ENCODE measurements at places on chromosomes 11 and 22.

- no peak for DNase-seq
Observed at GRCh38 chr22:29733362-29734201, 13.8 kb downstream of the CABP7 start.

- no peak for DNase-seq
Observed at GRCh38 chr11:116535994-116536393, 236.8 kb downstream of the BUD13 start.

GRCh38 chr11:109039611-109040010 is 374.7 kb downstream of the DDX10 start:
- no peak for DNase-seq

- DNase-seq: no peak
Observed at GRCh38 chr11:75208446-75208845, 32.1 kb upstream of the TPBGL start.

DNA sequence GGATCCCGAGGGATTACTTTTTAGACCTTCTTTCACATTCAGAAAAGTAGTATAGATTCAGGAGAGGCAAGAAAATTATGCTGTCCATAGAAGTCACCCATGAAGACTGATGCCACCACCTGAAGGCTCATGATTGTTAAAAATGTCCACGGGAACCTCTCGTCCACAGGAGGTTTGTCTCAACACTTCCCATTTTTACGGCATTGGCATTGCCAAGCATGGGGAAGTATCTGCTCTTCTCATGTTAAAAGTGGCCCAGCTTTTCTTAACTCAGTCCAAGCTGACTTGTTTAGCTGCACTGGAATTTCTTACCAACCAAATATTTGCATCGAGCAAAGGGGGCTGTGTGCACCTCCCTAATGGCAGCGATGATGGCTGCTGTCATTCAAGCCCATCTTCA is 9.6 kb downstream of the CDPF1 start:
- DNase-seq: no peak

GRCh38 chr11:862081-862661 is 19.5 kb downstream of the TSPAN4 start:
- DNase-seq: no peak

GRCh38 chr11:22778642-22779041 is 51.0 kb downstream of the SVIP start:
- no peak for DNase-seq

Measured in progenitor cell of endocrine pancreas (in vitro differentiated cells).